ENCODE measurements at places on chromosomes 12 and 14.

GRCh38 chr12:93358821-93359220, 18.9 kb upstream of the NUDT4 start:
- no peak for DNase-seq

GRCh38 chr14:69048456-69048855, 69.4 kb upstream of the ACTN1 start:
- DNase-seq: peak; percentile 49

DNA sequence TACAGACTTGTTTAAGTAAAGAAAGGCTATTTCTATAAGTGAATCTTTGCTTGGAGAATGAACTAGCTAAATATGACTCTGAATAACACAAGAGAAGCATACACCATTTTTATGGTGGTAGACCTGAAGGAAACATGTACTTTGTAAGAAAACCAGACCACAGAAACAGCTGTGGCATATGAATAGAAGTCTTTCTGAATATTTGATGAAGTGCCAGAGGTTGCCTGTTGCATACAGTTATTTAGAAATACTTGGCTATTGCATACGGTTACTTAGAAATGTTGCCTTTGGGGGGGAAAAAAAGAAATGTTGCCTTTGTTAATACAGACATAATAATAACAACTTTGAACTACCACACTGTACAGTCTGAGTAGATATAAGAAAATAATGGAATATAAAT, 16.8 kb upstream of the LEMD3 start:
- DNase-seq: no peak

DNA sequence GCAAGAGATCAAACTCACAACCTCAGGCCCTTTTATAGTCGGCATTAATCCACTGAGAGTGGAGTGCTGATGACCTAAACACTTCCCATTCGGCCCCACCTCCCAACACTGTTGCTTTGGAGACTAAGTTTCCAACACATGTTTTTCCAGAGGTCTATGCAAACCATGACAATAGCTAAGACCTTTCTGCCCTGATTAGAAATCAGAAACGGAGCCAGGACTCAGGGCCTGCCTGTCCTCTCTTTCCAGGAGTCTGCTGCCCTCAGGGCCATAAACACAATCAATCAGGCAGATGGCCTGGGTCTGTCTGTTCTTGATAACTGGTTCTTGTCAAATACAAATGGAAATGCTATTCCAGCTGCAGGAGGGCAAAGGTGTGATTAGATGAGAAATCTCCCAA, 97.2 kb upstream of the PSMC1 start:
- DNase-seq: no peak

DNA sequence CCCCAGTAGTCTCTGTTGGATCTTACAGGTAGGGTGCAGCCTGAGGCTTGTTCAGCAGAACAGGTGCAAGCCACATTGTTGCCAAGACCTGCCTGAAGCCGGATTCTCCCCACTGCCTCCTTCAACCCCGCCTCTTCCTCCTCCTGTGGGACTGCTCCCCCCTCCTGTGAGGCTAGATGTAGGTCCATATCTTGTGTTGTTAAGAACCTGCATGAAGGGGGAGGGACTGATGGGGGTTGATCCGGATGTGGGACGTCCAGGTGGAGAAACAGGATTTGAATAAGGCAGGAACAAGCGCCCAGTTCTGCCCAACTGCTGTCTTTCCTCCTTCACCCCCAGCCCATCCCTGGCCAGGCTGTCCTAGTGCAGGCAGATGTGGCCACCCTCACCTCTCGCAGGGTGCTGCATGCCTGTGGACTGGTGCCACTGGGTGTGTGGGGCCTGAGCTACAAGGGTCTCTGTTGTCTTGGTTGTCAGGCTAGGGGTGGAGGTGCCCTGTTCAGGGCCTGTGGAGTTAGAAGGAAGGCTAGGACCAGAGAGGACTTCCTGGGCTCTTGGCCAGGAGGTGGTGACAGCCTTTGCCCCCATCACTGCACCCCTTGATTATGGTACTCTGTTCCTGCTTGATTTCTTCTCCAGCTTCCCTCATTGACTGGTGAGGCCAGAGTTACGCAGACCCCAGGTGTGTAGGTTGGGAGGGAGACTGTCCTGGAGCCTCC, 1.4 kb downstream of the NR4A1 start:
- peak; percentile 59 for DNase-seq

GRCh38 chr14:100398044-100398443, 74.9 kb downstream of the SLC25A47 start:
- no peak for DNase-seq

GRCh38 chr12:66063916-66064315, 66.6 kb downstream of the LLPH start:
- no peak for DNase-seq

DNA sequence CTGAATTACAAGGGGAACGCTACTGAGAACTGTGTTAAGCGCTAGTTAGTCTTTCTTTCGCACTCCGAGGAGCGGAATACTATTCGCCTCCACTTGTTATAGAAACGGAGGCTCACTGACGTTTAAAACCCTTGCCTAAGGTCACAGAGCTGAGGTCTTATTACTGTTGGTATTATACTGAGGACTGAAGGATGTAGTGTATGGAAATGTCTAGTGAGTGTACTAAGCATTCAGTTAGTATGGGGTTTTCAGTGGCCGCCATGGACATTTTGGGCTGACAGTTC, 826 bp downstream of the ACADS start:
- DNase-seq: no peak

DNA sequence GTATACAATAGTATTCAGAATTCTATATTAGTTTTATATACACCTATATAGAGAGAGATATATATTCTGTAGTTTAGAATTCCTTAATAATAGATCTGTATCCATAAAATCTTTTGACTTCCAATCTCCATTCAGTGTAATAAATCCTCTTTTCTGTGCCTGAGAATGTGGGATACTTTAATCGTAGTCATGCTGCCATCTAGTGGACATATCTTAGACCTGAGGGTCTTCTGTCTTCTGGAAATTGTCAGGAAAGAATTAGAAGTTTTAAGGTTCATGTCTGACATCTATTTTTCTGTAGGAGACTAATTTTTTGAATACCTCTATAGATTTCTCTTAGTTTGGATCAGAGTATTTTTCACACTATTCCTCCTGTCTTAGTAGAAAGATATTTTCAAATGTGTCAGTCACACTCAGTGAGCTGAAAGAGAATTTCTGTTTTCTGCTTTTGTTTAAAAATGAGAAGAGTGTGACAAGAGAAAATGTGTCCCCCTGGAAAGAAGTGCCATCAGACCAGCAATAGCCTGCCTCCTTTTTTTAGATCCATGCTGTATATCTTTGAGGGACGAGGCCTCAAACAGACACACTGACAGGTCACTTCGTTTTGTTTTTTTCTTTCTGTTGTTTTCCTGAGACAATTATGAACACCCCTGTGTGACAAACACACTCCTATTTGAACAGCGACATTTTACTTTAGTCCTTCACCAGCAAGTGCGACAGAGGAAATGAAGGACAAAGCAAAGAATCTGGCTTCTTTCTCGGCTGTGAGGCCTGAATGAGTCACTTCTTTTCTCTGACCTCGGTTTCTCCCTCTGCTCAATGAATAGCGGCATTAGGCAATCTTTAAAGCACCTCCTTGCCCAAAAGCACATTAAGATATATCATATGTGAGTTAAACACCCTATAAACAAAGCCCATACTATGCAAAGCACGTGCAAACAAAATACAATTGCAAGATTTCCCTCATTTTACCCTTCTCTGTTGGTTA, 96.3 kb downstream of the GALC start:
- DNase-seq: no peak

GRCh38 chr14:31205681-31206535, 1.7 kb downstream of the HECTD1 start:
- DNase-seq: peak; percentile 55

DNA sequence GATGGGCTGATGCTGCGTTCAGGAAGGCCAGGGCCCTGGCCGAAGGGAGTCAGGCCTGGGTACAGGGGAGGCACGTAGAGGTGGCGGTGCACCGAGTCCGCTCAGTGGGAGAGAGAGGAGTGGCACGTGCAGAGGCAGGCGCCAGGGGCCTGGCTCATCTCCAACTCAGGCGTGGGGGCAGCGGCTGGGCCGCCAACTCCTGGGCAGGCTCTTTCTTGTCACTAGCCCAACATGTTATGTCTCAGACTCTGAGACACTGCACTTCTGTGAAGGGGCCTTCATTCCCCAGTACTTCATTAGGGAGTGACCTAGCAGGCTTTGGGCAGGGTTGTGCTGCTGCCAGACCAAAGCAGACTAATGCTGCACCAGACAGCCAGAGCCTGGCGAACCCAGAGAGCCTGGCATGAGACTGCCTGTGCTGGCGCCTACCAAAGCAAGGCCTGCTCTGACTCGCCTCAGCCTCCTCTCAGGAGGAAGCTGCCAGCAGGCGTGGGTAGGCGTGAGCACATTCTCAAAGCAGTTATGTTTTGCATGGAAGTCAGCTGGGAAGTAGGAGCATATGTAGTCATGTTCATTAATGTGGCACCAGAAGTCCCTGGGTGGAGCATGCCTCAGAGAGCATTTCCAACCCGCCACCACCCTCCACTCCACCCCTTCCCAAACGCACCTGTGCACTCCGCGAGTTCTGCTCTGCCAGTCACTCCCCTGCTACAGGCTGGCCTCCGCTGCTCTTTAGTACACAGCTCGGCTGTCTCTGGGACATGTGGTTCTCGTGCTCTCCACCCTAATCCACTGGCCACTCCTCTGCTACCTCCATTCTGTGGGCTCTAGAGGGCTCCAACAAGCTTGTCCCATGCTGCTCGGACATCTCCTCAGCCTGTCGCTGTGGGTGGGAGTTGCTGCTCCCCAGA, 9.7 kb downstream of the CKB start:
- peak; percentile 61 for DNase-seq

DNA sequence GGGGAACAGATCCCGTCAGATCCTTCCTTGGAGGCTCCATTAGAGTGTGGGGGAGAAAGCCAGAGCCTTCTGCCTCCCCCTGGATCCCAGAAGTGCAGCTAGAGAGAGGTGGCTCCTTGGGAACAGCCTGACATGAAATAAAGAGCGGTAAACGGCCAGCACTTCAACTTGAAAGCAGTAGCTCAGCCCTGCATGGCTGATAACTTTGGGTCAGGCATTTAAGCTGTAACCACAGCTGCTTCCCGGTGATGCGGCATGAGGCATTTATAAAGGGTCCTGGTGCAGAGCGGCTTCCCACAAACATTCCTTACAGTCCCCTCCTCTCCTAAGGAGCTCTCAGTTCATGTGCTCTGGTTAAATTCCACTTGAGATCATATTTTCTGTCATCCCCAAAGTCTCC, 960.3 kb downstream of the VRK1 start:
- no peak for DNase-seq

- DNase-seq: no peak
Observed at GRCh38 chr12:51351913-51352532, 5.5 kb upstream of the CELA1 start.

- DNase-seq: no peak
Observed at GRCh38 chr14:104925214-104925854, 655 bp downstream of the PLD4 start.

GRCh38 chr12:94803939-94804338, 153.6 kb upstream of the TMCC3 start:
- DNase-seq: no peak

GRCh38 chr12:38898001-38898684, 7.2 kb downstream of the CPNE8 start:
- DNase-seq: no peak

DNA sequence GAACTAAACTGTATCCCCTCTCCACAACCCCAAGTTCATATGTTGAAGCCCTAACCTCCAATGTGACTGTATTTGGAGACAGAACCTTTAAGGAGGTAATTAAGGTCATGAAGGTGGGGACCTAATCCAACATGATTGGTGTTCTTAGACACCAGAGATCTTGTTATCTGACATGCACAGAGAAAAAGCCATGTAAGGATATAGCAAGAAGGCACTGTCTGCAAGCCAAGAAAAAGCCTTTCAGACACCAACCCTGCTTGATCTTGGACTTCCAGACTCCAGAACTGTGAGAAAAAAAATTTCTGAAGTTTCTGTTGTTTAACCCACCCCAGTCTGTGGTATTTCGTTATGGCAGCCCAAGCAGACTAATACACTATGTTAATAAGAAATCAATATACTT, 62.2 kb upstream of the CFL2 start:
- no peak for DNase-seq

GRCh38 chr12:31303466-31303865, 22.5 kb downstream of the SINHCAF start:
- no peak for DNase-seq

- no peak for DNase-seq
Observed at GRCh38 chr12:118922405-118922804, 58.9 kb upstream of the SRRM4 start.

DNA sequence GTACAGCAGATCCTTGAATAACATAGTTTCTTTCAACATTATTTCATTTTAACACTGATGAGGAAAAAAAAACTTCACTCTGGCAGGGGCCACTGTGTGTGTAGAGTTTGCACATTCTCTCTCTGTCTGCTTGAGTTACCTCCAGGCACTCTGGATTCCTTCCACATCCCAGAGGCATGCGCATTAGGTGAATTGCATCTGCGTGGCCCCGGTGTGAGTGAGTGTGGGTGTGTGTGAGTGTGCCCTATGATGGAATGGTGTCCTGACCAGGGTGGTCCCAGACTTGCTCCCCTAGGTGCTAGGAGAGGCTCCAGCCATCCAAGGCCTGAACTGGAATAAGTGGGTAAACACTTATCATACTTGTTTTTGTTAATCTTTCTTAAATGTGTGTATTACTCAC, 90.6 kb upstream of the LRIG3 start:
- no peak for DNase-seq

DNA sequence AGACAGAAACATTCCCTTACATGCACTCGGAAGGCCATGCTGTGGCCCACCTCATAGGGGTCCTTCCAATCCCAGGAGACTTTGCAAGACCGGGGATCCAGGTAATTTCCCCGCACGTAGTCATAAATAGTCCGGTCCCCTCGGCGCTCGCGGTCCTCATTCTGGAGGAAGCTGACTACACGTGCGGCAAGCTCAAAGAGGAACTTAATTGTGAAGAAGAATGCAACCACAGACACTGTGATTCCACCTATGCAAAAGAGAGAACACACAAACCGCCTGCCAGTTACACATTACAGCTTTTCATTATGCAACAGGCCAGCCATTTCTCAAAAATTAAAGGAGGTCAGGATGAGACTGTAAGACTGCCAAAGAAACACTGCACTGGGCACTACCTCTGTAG, 28.4 kb downstream of the AREL1 start:
- no peak for DNase-seq

GRCh38 chr12:89789862-89790261, 81.2 kb upstream of the ATP2B1 start:
- no peak for DNase-seq

GRCh38 chr12:8642775-8643174, 19.9 kb downstream of the MFAP5 start:
- DNase-seq: no peak

DNA sequence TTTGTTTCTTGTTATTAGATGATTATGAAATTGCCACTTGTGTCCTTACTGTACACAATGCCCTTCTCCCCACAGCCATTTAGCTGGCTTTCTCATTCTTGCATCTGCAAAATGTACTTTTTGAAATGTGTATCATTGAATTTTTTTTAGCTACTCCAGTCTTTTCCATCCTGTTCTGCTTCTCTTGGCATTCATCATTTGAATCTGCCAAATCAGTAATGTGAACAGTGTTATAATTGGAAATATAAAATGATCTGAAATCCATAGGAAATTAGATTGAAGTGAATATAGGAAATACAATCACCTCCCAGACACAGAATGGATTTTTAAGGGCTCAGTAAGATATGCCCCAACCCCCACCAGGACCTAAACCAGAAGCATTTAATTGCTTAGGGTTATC, 253.4 kb downstream of the C12orf50 start:
- DNase-seq: no peak
